Activated CD4-positive, alpha-beta T cell treated with anti-CD3 and anti-CD28 coated beads for 24 hours (primary cell): ENCODE measurements at places on chromosomes 7 and 10.

- no peak for DNase-seq
These were observed 9.9 kb downstream of the TTYH3 start for GRCh38 chr7:2641406-2642393.

- no peak for DNase-seq
These were observed 3.9 kb upstream of the CD36 start for GRCh38 chr7:80634505-80634904.

- no peak for DNase-seq
These were observed 132.0 kb upstream of the SVIL start for GRCh38 chr10:29766753-29767152.

GRCh38 chr10:32051926-32052325, 4.3 kb downstream of the KIF5B start:
- DNase-seq: no peak

DNA sequence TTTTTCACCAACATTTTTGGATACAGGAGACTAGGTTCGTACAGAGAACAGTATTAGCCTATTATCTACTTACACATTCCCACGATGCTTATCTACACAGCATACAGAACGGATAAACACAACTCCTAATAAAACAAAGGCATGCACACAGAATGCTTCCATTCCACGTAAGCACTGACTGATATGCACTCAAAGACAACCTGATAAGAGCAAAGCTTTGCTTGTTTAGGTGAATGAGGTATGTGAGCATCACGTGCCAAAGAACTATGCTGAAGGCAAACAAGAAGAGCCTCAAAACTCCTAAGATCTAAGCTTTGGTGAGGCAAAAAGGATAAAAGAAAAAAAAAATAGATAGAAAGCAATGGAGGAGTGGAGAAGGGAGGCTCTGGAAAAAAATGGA, 413.5 kb upstream of the LRRN3 start:
- no peak for DNase-seq

DNA sequence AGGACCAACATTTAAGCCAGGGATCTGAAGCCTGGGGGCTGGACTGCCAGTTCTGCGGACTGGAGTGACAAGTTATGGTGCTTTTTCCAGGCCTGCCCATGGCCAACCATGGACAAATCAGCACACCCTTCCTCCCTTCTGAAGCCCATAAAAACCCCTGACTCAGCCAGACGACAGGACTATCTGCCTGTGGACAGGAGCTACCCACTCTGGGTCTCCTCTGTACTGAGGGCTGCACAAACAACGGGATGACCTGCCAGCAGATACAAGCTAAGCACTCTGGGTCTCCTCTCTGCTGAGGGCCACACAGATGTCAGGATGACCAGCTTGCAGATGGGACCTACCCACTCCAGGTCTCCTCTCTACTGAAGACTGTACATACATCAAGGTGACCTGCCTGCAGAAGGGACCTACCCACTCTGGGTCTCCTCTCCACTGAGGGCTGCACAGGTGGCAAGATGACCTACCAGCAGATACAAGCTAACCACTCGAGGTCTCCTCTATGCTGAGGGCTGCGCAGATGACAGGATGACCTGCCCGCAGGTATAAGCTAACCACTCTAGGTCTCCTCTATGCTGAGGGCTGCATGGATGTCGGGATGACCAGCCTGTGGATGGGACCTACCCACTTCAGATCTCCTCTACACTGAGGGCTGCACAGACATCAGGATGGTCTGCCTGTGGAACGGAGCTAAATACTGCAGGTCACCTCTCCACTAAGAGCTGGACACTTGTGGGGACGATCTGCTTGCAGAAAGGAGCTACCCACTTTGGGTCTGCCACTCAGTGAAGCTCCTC, 110.1 kb upstream of the GPR22 start:
- DNase-seq: no peak

DNA sequence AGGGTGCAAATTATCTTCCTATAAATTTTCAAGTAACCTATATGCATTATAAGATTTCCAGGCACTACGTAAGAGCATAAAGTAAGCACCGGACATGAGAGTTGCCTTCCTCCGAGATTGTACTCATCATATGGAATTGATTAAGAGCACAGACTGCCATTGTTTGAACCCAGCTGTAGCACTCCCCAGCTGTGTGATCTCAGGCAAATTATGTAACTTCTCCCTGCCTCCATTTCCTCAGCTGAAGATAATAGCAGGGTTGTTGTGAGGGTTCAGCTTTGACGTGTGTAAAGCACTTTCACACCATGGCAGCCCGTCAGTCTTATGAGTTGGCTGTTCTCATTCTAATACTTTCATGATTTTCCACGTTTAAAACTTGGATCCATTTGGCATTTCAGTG, 122.6 kb downstream of the ITIH5 start:
- DNase-seq: no peak

DNA sequence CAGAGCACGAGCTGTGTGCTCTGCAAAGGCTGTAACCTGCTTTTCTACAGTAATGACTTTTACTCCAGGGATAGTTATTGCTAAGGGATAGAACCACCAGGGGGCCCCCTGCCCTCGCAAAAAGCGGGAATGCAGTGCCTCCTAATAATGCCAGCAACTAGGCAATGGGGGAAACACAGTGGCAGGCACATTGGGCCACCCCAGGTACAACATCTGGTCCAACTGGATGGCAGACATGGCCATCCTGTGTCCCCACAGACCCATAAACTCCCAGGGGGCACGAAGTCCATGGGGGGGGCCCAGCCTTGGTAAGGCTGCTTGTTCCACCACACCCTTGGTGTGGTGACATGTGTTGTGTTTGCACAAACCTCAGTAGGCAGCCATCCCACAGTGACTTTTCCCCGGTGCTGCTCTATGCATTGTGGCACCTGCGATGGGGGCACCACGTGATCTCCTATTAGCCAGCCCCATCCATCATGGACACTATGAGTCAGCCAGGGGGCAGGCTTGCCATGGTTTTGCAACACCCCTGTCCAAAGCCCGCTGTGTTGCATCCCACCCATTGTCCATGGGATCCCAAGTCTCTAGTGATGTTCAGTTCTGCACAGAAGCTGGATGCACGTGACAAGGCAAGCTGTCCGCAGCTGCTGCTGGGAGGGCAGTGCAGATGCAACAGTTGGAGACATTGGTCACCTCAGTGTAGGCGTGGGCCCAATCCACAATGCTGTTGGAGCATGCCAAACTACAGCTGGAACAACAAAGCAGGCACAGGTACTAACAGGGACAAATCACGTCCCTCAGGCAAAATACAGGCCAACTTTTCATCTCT, 84.0 kb downstream of the ANLN start:
- DNase-seq: no peak

- no peak for DNase-seq
These were observed 3.2 kb upstream of the PAX2 start for GRCh38 chr10:100742076-100742771.

DNA sequence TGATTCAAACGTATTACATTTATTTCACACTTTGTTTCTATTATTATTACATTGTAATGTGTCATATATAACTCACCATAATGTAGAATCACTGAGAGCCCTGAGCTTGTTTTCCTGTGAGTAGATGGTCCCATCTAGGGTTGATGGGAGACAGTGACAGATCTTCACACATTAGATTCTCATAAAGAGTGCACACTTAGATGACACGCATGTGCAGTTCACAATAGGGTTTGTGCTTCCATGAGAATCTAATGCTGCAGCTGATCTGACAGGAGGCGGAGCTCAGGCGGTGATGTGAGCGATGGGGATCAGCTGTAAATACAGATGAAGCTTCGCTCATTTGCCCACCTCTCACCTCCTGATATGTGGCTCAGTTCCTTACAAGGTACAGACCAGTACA, 36.1 kb downstream of the BMPER start:
- DNase-seq: no peak
